ENCODE measurements at places on chromosomes 12 and 14.

- DNase-seq: no peak
These were observed 41.2 kb upstream of the C12orf75 start for GRCh38 chr12:105289114-105289904.

DNA sequence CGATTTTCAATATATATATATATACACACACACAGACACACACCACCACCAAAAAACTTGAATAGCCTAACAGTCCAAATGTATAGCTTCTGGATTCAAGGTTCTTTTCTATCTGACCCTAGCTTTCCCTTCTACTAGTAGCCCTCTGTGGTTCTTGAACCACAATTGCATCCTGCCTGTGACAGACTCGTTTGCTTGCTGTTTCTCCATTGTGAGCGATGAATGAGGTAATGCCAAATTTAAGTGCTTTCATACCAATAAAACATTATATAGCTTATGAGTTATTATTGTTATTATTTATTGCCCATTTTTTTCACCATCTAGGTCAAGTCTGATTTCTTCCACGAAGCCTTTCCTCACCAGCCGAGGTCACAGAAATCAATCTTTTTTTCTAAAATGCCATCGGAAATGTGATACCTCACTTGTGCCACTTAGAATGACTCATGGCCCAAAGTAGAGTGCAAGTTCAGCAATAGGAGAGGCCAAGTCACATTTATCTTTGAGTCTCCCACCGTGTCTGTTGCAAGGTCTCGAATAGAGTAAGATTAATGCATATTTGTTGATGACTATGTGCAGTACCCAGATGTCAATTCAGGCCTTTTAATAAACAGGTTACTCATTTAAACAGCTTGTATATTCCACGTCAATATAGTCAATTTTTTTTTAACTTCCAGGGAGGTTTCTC is 1015.8 kb upstream of the SEL1L start:
- no peak for DNase-seq

DNA sequence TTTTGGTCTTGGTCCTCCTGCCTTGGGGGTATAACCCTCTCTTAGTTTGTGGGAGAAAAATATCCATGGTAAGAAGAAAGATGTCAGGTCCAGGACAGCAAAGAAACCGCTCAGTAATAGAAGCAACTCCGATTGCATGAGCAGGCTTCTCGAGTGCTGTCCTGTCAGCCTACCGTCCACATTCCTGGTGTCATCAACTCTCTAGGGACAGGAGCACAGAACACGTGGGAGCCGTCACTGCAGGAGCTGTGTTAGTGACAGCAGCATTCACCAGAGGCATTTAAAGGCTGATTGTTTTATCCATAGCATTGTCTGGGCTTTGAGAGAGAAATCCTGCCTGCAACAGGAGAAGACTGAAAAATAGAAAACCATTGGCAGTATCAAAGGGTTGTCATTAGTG is 244.2 kb downstream of the CACNA1C start:
- DNase-seq: no peak

DNA sequence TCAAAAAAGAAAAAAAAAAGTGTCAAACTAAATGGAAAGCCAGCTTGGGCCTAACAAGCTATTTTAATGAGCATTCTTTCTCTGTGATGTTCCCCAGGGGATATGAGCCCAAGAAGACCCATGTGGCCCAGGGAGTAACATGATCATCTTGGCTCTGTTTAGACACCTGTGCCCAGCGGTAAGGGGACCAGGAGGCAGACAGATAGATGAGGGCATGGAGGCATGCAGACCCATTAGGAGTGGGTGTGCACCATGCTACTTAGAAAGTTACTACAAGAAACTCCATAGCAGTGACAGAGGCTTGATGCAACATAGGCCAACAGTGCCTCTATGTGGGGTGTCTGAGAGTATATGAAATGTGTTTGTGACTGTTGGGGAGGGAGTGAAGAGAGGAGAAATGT is 3.1 kb upstream of the CREBL2 start:
- DNase-seq: no peak

DNA sequence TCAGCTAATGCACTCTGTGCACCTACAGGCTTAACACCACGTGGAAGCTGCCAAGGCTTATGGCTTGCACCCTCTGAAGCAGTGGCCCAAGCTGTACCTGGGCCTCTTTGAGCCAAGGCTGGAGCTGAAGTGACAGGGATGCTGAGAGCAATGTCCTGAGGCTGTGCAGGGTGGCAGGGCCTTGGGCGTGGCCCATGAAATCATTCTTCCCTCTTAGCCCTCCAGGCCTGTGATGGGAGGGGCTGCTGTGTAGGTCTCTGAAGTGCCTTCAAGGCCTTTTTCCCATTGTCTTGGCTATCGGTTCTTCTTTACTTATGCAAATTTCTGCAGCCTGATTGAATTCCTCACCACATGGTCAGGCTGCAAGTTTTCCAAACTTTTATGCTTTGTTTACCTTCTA is 47.4 kb upstream of the TMTC1 start:
- DNase-seq: no peak

- DNase-seq: no peak
These were observed 1145.4 kb upstream of the TMEM132C start for GRCh38 chr12:127121494-127122084.

- no peak for DNase-seq
These were observed 1074.2 kb upstream of the NOVA1 start for GRCh38 chr14:27672047-27672446.

DNA sequence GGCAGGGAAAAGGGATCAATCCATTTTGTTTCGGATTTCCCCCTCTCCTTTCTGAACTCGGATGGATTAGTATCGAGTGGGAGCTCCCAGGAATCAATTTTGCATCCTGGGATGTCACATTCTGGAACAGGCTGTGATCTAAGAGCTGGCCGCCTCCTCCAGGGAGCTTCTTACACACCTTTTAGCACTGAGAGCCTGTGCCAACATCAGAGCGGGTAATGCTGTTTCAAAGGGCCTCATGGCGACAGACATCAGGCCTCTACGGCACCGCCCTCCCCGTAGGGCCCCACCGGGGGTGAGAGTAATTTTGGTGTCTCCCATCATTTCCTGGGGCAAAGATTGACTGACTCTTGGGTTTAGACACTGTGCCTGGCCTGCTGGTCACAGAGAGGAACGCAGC is 2.7 kb downstream of the GALNT9 start:
- DNase-seq: no peak

GRCh38 chr12:57695770-57696432 is 2.0 kb downstream of the OS9 start:
- no peak for DNase-seq

DNA sequence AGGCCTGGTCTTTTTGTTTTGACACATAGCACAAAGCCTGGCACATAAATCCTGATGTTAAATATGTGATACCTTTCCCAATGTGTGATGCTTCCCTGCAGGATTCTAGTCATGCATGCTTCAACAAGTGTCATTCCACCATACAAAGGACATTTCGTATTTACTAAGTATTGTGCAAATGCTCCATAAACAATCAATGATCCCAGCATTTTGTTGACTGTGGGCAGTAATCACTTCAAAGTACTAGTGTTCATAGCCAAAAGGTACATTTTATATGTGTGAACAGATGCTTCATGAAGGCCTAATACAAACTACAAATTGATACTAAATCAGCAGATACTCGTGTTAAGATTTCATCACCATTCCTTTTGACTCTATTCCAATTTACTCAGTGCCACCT is 4.4 kb downstream of the CCNB1IP1 start:
- DNase-seq: no peak

DNA sequence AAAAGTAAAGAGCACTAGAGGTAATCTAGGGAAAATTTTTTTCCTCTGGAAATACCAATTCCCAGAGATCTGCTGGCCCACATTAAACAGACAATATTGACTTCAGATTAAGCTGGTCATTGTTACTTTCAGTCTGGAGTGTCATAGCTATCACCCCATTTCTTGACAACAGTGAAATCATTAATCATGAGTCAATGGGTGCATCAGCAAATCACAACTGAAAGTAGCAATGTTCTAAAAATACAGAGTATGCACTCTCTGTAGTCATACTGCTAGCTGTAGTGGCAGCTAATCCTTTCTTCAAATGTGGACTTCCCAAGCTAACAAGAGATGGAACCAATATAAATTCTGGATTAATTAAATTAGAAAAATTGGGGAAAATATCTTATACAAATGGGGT is 129.9 kb downstream of the CPNE8 start:
- DNase-seq: no peak

DNA sequence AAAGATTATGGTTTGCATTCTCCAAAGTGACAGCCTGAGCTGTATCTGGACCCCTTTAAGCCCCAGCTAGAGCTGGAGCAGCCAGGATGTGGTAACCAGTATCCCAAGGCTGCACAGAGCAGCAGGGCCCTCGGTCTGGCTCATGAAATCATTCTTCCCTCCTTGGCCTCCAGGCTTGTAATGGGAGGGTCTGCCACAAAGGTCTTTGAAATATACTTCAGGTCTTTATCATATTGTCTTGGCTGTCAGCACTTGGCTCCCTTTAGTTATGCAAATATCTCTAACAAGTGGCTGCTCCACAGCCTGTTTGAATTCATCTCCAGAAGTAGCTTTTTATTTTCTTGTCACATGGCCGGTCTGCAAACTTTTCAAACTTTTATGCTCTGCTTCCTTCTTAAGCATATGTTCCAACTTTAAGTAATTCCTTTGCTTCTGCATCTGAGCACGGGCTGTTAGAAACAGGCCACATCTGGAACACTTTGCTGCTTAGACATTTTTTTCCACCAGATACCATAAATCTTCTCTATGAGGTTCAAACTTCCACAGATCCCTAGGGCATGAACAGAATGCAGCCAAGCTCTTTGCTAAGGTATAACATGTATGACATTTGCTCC is 663.4 kb upstream of the MIS18BP1 start:
- DNase-seq: no peak

- DNase-seq: no peak
These were observed 38.6 kb downstream of the VWF start for GRCh38 chr12:6085841-6086240.

GRCh38 chr14:51879170-51879569 is 18.8 kb downstream of the GNG2 start:
- no peak for DNase-seq

- no peak for DNase-seq
These were observed 61.6 kb downstream of the RIN3 start for GRCh38 chr14:92575061-92575747.

DNA sequence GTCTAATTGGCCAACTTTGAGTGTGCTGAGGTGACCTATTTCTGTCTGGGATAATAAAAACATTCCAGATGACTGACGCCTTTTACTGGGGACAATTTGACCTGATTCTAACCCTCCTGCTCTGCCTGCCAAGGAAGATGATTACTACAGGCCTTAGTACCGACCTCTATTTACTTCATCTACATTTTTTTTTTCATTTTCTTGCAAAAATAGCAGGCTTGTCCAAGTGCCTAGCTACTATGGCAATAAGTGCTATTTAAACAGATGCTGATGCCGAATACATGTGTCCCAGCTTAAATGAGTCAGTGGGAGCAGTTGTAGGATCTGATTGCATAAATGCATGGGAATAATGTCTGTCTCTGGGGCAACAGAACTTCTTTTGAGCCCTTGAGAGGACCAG is 254.3 kb downstream of the RGS6 start:
- DNase-seq: no peak

DNA sequence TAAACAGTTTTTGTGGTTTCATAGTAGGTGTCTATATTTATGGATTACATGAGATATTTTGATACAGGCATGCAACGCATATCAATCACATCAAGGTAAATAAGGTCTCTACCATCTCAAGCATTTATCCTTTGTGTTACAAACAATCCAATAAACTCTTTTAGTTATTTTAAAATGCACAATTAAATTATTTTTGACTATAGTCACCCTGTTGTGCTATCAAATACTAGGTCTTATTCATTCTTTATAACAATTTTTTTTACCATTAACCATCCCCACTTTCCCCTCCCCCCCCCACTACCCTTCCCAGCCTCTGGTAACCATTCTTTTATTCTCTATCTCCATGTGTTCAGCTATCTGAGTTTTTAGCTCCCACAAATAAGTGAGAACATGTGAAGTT is 175.7 kb upstream of the FBXO33 start:
- no peak for DNase-seq

- no peak for DNase-seq
These were observed 511 bp downstream of the ANO6 start for GRCh38 chr12:45216230-45216982.

DNA sequence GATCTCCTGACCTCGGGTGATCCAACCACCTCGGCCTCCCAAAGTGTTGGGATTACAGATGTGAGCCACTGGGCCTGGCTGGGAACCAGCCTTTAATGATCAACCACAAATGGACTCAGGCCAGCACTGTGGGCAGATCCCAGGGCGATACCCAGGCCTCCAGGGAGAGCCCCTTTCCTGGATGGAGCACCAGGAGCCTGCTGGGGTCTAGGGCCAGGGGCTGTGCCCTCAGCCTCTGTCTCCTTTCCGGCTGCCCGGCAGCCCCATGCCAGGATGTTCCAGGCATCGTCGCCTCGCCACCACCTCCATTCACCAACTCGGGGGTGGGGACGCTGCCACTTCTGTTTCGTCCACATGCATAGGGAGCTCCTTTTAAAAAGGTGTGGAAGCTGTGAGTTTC is 2.3 kb downstream of the ADGRD1 start:
- no peak for DNase-seq

DNA sequence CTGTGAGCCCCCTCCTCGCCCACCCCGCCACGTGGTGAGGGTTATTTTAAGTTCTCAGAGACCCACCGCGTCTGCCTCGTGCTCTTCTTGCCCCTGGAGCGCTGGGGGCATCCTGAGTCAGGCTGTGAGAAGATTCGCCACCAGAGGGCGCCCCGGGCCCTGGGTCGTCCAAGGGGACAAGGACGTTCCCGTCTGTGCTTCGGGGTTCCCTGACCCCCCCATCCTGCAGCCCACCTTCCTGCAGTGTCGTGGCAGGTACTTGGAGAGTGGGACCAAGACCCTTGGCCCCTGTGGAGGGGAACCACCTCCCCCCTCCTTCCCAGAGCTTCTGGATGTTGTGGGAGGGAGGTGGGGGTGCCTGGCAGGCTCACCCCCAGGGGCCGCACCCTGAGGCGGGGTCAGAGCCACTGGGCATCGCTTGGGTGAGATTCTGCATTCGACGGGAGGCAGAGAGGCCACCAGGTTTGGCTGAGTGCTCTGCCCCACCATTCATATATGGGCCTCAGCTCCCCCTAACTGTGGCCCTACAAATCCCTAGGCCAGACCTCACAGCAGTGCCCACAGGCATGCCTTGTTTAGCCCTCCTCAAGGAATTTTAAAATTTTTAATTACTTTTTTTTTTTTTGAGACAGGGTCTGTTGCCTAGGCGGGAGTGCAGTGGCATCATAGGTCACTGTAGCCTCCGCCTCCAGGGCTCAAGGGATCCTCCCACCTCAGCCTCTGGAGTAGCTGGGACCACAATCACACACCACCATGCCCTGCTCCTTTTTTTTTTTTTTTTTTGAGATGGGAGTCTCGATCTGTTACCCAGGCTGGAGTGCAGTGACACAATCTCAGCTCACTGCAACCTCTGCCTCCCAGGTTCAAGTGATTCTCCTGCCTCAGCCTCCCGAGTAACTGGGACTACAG is 17.0 kb downstream of the RHOF start:
- peak; percentile 48 for DNase-seq

GRCh38 chr12:57461917-57462250 is 2.3 kb downstream of the GLI1 start:
- no peak for DNase-seq

Data from NCI-H1048 (cell line).